Fibroblast of skin of left quadriceps (primary cell): ENCODE measurements at places on chromosomes 1 and 21.

- DNase-seq: no peak
Observed at GRCh38 chr1:28718586-28719331, 18.0 kb upstream of the YTHDF2 start.

GRCh38 chr1:174883409-174883808 is 116.3 kb upstream of the CACYBP start:
- peak; percentile 9 for DNase-seq

- DNase-seq: no peak
Observed at GRCh38 chr1:41383094-41383852, 22.0 kb downstream of the FOXO6 start.

- no peak for DNase-seq
Observed at GRCh38 chr1:100627054-100627716, 89.2 kb downstream of the GPR88 start.

- DNase-seq: no peak
Observed at GRCh38 chr1:37717631-37718030, 25.3 kb downstream of the CDCA8 start.

- no peak for DNase-seq
Observed at GRCh38 chr21:32710069-32710784, 17.6 kb downstream of the SYNJ1 start.

- no peak for DNase-seq
Observed at GRCh38 chr1:203656796-203657747, 30.4 kb downstream of the ATP2B4 start.

- no peak for DNase-seq
Observed at GRCh38 chr1:100536031-100536430, 1.9 kb upstream of the GPR88 start.

- DNase-seq: peak; percentile 32
Observed at GRCh38 chr1:159177272-159177907, 6.0 kb downstream of the CADM3 start.

DNA sequence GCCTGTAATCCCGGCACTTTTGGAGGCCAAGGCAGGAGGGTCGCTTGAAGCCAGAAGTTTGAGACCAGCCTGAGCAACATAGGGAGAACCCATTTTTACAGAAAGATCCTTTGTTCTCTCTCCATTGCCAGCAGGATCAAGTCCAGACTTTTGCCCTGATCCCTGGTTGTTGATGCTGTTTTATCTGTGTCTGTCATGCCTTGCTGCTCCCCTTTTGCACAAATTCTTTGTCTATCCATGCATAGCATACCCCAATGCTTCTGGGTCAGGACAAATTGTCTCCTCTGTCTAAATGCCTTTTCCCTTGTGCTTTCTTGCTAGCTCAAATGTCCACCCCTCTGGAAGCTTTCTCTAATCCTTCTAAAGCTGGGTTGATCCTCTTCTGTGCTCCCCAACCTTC is 25.3 kb upstream of the FAAH start:
- no peak for DNase-seq

DNA sequence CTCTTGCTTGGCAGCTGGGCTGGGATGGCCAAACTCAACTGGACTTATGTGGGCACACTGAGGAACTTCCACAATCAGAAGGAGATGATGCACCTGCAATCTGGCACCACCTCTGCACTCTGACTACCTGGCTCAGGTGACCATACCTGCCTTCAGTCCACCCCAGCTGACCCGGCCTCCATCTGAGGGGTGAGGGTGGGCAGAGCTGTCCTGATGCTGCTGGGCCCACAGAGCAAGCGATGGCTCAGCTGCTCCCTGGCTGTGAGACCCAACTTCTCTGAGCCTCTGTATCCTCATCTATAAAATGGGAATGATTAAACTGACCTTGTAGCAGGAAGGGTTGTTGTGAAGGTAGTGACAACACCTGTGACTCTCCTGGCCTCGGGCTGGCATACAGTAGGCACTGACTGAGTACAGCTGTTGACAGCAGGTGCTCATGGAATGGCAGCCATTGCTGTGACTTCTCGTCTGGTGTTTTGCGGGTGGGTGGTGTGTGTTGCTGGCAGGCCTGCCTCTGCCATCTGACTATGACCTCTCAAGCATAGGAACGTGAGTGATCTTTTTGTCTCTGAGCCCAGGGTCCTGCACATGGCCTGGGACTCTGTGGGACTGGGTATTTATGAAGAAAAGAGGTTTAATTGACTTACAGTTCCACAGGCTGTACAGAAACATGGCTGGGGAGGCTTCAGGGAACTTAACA is 438.5 kb downstream of the PTPRU start:
- DNase-seq: no peak

DNA sequence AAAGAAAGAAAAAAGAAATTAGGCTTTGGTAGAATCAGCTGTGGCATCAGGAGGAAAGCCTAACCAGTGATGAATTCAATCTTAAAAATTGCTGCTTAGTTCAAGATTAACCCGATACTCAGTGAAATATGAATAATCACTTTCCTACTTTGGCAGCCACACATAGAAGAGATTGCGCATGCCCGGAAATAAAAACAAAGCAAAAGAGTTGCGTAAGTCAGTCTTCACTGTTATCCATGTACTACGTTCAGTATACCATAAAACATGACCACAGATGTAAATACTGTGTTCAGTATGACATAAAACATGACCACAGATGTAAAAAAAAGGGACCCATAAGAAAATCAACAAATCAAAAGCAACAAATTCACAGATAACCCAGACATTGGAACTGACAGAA is 19.2 kb downstream of the CD1D start:
- no peak for DNase-seq

DNA sequence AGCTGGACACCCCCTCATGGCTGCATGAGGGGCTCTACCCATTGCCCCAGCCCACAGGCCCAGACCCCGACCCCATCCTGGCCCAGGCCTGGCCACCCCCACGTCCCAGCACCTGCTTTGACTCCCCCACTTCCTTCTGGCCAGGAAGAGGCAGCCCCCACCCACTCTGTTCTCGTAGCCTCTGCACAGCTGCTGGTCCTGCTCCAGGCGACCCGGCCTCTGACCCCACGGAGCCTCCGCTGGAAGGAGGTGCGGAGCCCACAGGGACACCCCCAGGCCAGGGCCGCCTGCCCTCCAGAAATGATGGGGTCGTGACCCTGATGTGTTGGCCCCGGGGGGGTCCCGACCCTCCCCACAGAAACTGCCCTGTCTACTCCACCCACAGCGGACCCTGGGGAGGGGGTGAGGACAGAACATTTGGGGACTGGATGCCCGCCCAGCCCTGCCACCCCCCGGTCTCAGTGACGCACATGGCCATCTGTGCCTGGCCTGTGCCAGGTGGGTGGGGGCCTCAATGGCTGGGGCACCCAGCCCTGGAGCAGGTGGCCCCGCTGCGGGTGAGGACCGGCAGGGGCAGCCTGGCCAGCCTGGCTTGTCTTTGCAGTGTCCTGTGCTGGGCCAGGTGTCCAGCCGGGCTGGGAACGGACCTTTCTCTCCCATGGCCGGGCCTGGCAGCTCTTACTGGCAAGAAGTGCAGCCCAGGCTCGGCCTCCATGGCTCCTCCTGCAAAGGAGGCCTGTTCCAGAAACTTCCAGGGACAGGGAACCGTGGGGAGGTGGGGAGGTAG is 78.6 kb downstream of the MORN1 start:
- no peak for DNase-seq

DNA sequence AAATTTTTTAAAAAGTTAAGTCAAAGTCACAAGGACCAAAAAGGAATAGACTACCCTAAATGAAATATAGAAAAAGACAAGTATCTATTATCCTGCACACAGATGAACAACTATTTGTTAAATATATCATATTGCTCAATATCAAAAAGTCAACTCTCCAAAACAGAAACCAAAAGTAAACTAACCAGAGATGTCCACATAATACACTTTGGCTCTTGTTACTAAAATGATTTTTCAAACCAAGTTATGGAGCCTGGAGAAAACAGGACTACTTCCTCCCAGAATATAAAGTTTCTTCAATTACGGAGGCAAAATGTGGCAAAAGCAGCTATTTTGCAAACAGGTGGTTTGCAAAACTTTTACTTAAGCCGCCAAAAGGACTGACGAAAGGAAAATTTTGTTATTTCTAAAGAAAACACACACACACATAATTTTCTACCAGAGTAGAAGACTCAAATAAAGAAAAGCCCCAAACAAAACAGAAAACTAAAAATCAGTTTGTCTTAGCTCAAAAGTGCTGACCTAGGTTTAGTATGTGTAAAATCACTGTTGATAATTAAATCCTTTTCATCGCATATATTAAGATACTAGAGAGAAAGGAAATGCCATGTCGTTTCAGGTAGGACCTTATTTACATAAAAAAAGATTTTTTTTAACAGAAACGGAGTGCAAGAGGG is 1.1 kb downstream of the DPYD start:
- DNase-seq: no peak

- DNase-seq: no peak
Observed at GRCh38 chr21:31398574-31398973, 54.5 kb upstream of the TIAM1 start.

GRCh38 chr1:61162520-61163258 is 80.3 kb downstream of the NFIA start:
- DNase-seq: no peak
